ENCODE measurements at places on chromosomes 12 and 14.

- no peak for DNase-seq
These were observed 1.2 kb upstream of the OAS1 start for GRCh38 chr12:112905451-112906089.

- no peak for DNase-seq
These were observed 24.3 kb downstream of the NCOR2 start for GRCh38 chr12:124543052-124543589.

DNA sequence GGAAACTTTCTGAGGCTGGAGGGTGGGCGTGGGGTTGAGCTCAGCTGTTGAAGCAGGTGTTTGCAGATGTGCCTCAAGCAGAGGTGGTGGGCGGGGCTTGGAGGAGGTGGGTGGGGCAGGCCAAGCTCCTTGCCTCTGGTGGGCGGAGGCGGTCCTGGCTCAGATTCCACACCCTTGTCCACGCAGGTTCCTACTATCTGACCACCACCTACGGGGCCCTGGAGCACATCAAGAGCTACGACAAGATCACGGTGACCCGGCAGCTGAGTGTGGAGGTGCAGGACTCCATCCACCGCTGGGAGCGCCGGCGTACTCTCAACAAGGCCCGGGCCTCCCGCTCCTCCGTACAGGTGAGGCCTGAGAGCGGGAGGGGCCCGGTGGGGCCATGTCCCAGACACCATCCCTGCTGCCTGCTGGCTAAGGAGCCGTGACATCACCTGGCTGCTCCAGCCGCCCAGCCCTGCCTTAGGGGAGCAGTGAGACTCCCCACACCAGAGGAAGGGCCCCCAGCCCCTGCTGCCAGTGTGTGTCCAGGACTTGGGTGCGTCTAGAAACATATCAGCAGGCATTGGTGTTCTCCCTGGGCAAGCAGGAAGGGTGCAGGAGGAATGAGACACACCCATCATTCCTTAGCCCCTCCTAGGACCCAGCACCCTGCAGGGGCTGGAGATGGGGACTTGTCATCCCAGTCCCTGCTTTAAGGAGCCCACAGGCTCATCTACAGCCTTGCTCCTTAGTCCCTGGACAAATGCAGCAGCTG, 63.4 kb downstream of the LGMN start:
- no peak for DNase-seq

DNA sequence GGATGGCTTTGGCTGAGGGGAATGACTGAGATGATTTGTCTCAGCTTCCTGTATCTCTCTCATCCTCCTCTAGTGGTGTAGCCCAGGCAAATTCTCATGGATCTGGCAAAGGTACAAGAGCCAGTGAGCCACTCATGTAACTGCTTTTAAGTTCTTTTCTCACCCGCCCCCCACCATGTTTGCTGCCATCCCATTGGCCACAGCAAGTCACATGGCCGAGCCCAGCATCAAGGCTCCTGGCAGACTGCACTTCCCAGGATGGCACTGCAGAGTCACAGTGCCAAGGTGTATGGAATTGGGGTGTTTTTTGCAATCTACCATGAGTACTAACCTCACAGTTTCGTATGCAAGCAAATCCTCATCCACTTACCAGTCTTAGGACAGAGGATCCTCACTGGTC, 50.9 kb downstream of the CHST11 start:
- DNase-seq = no peak

- DNase-seq = no peak
These were observed 58.8 kb upstream of the FLRT2 start for GRCh38 chr14:85471156-85471555.

All from activated gamma-delta T cell (primary cell).